B cell (primary cell): ENCODE measurements at places on chromosomes 7 and 10. TPM values are rescaled to one million over a fixed set of nuclear protein-coding genes. Genes with fewer than 3 reads are reported as not detected.

DNA sequence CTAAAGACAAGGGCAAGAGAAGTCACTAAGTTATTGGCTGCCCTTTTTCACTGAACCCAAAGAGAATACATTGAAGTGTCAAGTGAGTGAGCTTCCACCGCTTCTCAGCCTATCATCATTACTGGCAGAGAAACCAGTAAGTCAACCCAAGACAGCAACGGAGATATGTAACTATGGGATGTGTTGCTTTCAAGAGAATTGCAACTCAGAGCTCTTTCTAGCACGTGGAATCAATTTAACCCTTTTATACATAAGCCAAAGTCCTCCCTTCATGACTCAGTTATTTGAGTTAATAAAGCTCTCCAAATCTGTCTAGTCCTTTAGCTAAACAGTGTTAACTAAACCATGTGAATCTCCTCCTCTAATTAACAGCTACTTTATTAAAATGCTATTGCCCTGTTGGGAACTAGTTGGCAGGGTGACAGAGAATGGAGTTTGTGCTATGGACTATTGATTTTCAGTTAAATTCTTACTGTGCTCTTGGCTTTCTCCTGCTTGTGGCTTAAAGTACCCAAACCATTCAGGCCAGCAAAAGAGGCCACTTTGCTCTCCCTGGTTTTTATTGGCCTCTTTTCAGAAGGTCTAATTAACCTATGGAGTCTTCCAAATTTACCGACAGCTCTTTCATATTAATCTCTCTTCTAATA lies 287.7 kb downstream of the NRG3 start:
- DNase-seq, result no peak

DNA sequence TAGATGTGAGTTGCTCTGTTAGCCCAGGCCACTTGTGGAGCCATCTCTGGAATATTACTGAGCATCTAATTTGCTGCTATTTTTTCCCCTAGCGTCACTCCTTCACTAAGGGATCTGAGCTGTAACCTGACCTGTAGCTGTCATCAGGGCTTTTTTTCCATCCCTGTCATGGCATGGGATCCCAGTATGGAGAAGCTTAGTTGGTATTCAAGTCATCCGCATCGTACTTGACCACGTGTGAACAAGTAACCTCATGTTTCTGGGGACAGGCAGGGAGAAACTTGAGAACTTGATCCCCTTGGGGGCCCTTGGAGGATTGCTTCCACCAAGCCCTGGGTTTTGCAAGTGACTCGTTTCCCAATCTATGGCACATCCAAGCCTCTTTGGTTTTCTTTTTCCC lies 474.4 kb upstream of the GALNT17 start:
- DNase-seq, result no peak

DNA sequence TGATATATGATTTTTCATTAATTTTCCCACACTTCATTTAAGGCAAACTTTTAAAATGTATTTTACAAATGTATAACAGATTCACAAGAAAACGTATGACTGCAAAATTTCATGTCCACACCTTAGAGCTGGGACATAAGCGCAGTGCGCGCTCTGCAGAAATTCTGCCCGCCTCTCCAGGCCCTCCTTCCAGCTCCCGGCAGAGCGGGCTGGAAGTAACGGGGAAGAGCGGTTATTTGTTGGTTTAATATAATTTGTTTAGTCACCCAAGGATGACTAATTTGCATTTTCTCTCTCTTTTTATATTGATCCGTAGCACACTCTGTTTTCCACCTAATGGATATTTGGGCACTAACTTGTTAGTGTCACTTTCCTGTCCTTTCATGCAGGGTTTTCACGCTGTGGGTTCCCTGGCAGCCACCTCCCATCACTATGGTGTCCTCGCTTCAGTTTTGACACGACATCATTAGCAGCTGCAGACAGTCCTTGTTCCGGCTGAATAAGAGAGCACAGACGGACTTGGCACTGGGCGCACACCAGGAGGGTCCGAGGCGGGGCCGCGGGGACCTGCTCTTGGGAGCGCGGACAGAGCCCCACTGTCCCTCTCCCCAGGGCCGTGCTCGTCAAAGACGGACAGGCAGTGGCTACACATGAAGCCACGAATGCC lies 129.2 kb upstream of the SEC61G start:
- no peak for DNase-seq

- DNase-seq, result no peak
Observed at GRCh38 chr7:22653951-22654350, 73.0 kb upstream of the IL6 start.

NRBF2 gene
- polyA plus RNA-seq, result 8.3 and 14.2 TPM in 2 replicates
